ENCODE measurements at places on chromosomes 3 and 15.

GRCh38 chr3:128238184-128238489 is 84.9 kb downstream of the EEFSEC start:
- DNase-seq: no peak

GRCh38 chr3:101842935-101843330 is 6.4 kb upstream of the NFKBIZ start:
- no peak for DNase-seq

- DNase-seq: no peak
These were observed 15.8 kb upstream of the FANCD2 start for GRCh38 chr3:10010421-10010877.

DNA sequence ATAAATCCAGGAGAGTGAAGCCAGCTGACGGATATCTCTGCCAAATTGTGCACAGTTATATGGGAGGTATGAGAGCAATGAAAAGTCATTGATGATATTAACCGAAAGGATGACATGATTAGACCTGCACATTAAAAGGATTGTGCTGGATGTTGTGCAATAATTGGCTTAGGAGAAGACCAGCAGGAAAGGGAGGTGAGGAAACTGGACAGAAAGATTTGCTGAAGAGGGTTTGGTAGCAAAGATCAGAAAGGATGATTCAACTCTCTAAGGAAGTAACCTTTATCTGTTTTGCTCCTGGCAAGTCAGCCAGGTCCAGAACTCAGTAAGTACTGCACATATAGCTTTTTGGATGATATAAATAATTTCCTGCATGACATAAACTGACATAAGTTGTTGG is 704.7 kb downstream of the GRM7 start:
- DNase-seq: no peak

DNA sequence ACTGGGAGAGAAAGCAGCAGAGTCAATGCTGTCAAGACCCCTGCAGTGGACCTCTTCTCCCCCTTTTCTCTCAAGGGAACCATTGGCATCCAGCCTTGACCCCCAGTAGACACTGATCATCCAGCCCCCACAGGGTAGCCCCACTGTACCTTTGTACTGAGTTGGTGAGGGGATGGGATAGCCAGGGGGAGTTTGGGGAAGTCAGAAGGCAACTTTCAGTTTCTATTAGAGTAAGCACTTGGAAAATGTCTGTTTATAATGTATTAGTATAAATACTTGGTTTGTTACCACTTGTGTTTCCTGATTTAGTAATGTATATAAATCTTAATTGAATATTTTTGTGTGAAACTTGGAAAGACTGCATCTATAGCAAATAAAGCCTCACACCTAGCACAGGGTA is 25.0 kb downstream of the DAG1 start:
- DNase-seq: no peak

- DNase-seq: no peak
These were observed 223.0 kb downstream of the NSUN3 start for GRCh38 chr3:94285872-94286271.

DNA sequence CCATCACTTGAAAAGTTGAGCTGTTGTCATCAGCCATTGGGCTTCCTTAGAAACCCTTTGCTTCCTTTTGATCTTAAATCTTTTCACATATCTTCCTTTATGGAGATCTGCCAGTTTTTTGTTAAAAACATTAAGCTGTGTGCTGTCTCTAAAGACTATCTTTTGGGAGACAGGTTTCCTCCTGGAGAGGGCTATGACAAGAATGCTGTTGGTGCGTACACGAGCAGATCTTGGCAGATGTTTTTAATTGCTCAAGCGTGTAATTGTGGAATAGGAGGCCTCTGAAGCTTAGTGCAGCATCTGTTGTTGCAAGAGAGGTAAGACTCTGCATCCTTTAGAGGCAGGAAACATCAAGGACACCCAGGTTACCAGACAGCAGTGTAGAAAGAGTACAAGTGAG is 56.8 kb downstream of the PHLDB2 start:
- DNase-seq: no peak
